Naive B cell (primary cell): ENCODE measurements at places on chromosomes 4 and X.

DNA sequence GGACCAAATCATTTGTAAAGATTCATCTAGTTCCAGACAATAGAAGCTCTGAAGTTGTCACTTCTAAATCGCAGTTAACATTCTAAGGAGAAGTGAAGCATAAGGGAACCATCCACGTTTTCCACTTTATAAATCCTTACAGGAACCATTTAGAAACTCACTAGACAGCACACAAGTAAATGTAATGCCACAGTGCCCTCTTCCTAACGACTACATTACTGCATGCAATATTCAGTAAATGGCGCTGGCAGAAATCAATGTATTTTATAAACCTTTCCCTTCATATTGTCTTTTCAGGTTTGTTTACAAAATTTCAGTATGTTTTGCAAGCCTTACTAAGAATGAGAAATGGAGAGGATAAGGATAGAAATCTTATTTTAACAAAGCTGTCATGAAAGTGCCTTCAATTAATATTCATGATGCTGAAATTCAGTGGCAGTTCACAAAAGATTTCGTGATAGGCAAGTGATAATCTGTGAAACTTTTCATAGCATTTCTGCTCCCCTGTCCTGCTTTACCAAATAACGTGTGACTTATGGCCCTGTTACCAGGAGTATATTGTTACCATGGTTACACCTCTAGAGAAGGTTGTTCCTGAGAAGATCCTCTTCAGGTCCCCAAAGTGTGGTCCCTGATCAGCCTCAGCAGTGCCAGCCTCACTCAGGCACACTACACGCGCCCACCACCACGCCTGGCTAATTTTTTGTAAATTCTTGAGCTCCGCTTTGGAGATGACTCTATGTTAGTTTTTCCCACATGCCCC is 54.2 kb downstream of the TMA16 start:
- no peak for DNase-seq

DNA sequence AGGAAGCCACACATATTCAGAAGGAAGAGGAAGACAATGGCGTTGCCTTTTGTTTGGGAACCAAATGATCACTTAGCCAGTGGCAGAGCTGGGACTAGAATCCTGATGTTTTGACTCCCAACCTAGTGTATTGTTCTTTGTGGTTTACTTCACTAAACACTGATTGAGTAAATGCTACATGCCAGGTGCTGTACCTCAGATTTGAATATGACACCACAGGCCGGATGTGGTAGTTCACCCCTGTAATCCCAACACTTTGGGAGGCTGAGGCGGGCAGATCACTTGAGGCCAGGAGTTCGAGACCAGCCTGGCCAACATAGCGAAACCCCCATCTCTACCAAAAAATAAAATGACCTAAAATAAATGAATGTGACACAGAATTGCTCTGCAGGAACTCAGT is 8.4 kb downstream of the NDUFA1 start:
- no peak for DNase-seq

- no peak for DNase-seq
These were observed 73.0 kb upstream of the CLCN4 start for GRCh38 chrX:10083809-10084208.

- DNase-seq, result no peak
These were observed 922.6 kb upstream of the PABPC4L start for GRCh38 chr4:135124196-135124595.

DNA sequence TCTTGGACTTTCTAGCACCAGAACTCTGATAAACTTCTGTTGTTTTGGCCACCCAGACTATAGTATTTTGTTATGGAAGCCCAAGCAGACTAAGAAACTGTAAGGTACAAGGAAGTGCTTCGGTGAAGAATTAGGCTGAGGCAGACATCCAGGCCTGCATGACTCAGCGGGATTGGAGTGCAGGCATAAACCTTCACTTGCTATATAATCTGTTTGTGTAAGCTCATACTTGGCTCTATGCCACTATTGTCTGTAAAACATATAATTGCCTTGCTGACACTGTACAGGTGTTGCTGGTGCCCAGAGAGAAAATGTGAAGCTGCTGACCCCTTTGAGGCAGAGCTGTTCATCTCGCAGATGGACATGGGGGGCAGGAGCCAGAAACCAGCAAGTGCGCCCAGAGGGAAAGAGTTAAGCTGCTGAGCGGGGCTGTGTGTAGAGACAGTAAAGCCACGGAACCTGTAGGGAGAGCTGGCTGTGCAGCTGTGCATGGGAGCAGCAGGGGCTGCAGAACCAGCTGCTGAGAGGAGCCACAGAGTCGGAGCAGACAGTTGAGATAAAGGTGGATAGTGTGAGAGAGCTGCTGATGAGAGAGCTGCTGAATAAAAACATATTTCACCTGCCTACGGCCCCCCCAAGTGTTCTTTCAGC is 96.2 kb downstream of the RBM46 start:
- no peak for DNase-seq

GRCh38 chrX:71556036-71556435 is 22.2 kb upstream of the GCNA start:
- DNase-seq, result no peak

DNA sequence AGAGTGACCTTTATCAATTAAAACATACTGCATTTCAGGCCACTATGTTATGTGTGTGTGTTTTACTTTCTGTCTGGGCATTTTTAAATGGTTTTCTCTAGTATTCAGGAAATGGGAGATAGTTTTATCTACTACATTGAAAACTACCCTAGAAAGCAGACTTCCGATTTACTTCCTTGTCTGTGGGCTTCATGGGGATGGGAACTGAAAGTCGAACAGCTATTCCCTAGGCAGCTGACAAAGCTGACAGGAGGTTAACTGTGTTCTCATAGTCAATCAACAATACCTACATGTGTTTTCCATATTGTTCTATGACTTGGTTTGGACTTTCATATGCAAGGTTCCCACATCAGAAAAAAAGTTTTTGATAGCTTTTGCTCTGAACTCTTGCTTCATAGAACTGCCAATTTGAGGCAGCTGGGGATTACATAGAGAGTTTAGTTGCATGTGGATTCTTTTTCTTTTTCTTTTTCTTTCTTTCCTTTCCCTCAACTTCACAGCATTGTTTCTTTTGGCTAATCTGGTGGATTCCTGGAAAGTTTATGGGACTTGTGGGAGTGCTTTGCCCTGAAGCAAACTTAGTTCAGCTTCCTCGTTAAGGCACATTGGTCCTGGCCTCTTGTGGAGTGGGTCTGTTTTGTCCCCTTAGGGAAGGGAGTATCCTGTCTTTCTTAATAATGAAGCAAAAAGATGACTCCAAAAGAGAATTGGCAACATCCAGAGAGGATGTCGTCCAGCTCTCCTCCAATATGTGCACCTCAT is 327.1 kb upstream of the GIMD1 start:
- DNase-seq, result no peak

DNA sequence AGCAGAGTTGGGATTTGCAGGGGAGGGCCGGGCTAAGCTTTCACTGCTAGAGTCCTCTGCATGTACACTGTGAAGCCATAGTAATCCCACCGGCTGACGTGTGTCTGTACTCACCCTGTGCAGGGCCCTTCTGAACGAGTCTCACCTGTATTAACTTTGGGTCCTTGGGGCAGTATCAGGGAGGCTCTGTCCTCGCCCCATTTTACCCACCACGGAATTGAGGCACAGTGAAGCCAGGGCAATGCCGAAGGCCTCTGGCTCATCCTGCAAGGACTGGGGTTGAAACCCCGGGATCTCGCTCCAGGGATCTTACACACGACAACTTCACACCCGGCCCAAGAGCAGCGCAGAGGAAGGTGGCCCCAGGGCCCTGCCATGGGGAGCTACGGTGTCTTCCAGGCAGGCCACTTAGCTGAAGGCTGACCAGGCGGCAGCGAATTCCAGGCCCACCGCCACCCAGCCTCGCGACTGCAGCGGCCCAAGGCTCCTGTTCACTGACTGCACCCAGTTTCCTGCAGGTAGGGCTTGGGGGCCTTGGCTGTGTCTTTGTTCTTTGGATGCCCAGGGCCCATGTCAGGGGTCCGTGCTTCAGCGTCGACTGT is 75.5 kb upstream of the ADRA2C start:
- no peak for DNase-seq
